Renal pelvis (tissue), 12 donors: ENCODE measurements at places on chromosomes 6 and 20.

DNA sequence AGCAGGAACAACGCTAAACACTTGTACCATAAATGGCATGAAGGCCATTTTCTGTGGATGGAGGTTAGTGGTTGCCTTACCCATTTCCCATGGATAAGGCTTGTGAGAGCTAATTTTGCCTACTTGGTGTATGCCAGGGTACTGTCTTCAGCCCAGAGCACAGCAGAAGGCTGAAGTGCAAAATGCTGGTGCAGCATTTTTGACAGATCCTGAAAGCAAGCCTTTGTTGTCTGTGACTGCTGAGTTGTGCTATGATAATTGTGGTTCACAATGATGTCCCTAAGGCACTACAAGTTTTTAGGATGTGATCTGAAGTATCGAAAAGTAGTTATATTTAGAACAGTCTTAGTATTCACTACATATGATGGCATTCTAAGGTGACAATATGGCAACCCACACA lies 14.7 kb upstream of the HMGN3 start:
- no peak for DNase-seq

GRCh38 chr6:2157441-2158127 lies 87.8 kb downstream of the GMDS start:
- no peak for DNase-seq

GRCh38 chr6:1044040-1044836 lies 267.7 kb upstream of the FOXQ1 start:
- no peak for DNase-seq

- DNase-seq, result no peak
Observed at GRCh38 chr6:130467146-130468050, 101.6 kb downstream of the TMEM200A start.

DNA sequence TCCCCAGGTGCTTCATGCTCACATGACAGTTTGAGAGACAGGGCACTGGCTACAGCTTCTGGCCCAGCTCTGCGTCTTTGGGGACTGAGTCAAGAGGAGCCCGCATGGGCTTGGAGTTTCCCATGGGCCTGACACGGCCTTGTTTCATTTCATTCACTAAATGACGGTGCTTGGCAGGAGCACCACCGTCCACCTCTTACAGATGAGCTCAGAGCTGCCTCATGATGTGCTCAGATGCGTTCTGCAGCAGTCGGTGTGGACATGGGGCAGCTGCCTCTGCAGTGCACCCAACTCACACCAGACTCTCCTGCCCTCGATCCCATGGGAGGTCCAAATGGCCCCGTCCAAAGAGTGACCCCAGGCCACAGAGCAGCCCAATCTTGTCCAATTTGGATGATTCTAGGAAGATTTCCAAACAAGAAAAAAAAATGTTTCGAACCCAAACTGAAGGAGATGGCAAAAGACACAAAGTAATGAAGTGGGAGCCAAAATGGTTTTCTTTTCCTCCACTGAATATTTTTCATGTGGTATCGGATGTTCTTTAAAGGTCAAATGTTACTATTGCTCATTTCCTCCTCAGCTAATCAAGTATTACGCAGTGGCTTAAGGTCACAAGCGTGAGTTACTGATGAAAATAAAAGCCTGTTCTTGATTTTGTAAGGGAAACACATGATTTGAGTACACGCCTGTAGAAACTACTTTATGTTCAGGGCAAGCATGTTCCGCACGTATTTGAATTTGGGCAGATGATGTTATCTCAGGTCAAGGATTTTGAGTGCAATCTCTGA lies 524.2 kb downstream of the CDH26 start:
- DNase-seq, result no peak

- no peak for DNase-seq
Observed at GRCh38 chr6:127201321-127201720, 65.3 kb upstream of the RNF146 start.

GRCh38 chr6:43383021-43383667 lies 13.7 kb upstream of the ZNF318 start:
- no peak for DNase-seq

- no peak for DNase-seq
Observed at GRCh38 chr20:53678990-53679596, 85.5 kb upstream of the ZNF217 start.

- no peak for DNase-seq
Observed at GRCh38 chr20:46939031-46939965, 44.7 kb downstream of the EYA2 start.

GRCh38 chr20:41300886-41301285 lies 16.6 kb downstream of the ZHX3 start:
- no peak for DNase-seq

- DNase-seq, result peak; percentile 86
Observed at GRCh38 chr6:144284783-144285547, at the start of gene UTRN. Gene UTRN (plus strand): TSS chr6:144285335. CDS start chr6:144291829, 6,494 bp downstream.

DNA sequence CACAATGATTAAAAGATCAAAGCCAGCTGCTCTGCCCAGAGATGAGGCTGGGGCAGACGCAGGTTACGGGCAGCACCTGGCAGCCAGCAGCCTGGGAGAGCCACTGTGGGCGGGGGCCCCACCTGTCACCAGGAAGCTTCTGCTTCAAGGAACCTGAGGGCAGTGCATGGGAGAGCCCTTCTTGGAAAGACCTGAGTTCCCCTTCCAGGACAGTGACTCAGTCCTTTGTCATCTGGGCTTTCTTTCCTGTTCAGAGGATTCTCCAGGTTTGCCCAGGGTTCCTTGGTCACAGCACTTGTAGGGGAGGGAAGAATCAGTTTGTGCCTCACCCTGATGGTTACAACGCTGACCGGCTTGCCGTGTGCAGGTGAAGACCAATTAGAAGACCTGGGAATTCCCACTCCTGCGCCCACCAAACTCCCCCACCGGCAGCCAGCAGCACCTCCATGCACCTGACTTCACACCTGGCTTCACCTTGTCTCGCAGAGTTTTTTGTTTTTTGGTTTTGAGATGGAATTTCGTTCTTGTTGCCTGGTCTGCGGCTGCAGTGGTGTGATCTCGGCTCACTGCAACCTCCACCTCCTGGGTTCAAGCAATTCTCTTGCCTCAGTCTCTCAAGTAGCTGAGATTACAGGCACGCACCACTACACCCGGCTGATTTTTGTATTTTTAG lies 2.0 kb downstream of the ZBP1 start:
- no peak for DNase-seq

GRCh38 chr20:47020231-47020630 lies 125.6 kb downstream of the EYA2 start:
- peak; percentile 27 for DNase-seq

GRCh38 chr6:92848901-92849300 lies 570.5 kb downstream of the EPHA7 start:
- no peak for DNase-seq

DNA sequence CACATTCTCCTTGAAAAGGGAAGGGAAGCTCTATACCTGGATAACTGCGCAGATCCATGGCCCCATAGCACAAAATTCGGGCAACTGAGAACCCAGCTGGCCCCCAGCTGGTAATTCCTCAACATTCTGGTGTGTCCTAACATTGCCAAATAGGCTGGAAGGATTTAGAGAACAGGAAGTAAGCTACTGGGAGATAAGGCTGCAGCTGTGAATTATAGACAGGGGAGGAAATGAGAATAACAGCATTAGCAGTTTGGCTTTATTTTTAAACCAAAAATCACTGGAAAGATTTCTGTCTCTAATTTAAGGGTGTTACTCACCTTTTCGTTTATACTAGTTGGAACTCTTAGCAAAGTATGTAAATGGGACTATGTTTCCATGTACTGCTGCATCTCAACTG lies 97.2 kb downstream of the TULP4 start:
- peak; percentile 19 for DNase-seq

DNA sequence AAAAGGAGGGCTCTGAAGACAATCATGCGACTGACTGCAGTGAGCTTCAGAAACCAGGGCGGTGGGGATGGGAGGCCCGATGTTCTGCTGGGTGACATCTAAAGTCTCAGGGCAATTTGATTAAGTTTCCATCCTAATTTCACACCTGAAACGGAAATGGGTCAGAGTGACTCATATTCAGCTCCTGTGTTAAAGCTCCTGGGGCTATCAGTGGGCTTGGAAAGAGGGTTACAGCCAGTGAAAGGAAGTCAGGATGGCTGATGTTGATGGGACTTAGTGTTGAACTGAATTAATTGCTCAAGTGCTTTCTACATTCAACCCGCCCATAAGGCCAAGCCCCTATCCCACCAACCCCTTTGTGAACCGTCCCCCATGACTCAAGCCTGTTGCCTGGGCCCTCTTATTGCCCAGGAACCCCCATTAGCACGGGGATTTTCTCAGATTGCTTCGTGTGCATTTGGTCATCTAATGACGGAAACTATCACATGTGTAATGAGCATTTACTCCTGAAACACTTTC lies 47.1 kb upstream of the TBC1D7 start:
- no peak for DNase-seq

DNA sequence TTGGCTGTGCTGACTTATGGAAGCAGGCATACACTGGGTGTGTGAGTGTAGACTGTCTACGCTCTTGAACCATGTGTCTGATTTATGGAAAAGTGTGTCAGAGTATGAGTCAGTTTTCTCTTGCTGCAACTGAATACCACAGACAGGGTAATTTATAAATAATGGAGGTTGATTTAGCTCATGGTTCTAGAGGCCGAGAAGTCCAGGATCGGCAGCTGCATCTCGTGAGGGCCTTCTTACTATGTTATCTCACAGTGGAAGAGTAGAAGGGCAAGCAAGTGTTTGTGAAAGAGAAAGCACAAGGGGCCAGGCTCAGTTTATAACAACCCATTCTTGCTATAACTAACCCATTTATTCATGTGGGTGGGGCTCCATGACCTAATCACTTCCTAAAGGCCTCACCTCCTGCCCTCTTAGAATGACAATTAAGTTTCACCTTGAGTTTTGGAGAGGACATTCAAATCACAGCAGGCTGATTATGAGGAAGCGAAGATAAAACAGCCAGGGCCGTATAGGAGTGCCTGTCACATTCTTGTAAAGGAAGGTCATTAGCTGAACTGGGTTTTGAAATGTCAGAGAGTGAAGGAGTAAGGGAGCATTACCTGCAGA lies 6.7 kb downstream of the GPR31 start:
- DNase-seq, result no peak

GRCh38 chr20:12581644-12582289 lies 427.0 kb upstream of the SPTLC3 start:
- peak; percentile 58 for DNase-seq

- DNase-seq, result no peak
Observed at GRCh38 chr20:48024539-48024938, 239.3 kb upstream of the SULF2 start.

GRCh38 chr20:13856354-13856753 lies 71.5 kb downstream of the NDUFAF5 start:
- DNase-seq, result no peak

- DNase-seq, result no peak
Observed at GRCh38 chr6:137370871-137371633, 123.1 kb downstream of the OLIG3 start.

DNA sequence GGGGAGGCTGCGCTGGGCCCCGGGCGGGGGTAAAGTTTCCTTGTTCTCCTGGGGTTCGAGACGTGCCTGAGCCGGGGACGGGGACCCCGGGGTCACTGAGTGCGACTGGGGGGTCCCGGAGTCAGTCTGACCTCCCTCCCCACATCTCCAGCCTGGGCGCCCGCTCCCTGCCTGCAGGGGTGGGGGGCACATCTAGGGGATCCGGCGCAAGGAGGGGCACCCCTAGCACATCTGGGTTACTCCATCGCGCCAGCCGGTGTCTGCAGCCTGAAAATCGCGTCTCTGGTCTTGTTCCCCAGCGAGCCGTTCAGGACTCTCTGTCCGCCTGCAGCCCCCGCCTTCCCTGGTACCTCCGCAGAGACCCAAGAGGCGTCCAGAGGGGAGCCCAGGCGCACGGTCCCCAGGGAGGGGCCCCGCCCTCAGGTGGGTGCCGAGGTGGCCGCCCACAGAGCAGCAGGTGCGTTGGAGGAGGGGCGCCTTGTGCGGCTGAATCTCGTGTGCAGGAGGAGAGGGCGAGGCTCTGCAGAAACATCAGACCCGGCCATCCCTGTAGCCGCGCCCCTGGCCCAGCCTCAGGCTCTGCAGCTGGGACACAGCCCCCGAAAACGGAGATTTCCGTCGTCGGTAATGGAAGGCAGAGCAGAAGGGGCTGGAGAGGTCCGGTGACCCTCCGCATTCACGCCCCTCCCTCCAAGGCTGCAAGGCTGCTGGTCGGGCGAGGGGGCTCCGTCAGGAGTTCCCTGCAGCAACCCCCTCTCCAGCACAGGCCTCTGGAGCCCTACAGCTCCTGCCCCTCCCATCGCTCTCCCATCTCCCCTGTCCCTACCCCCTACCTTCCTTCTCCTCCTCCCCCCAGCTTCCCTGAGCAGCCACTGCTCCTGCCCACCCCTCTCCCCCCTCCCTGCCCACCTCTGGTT lies 628 bp upstream of the CHRNA4 start:
- DNase-seq, result no peak

GRCh38 chr20:9571783-9572182 lies 57.4 kb downstream of the LAMP5 start:
- no peak for DNase-seq

DNA sequence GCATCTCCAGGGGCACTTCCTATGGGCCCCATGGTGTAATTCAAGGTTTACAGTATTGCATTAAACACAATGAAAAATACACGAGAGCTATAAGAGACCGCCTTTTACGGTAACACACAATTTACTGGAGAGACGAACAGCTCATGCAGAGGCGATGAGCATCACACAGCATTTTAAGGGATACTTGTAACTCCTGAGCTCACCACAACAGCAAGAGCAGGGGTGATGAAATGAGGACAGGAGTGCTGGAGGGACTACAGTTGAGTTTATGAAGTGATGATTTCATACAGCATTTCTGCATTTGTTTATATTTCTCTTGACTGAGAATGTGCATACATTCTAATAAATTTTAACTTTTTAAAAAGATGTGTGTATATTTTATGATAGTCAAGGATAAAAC lies 113.9 kb downstream of the WDR27 start:
- DNase-seq, result no peak
